ENCODE measurements at places on chromosomes 11 and 22.

- DNase-seq: no peak
Observed at GRCh38 chr11:32643526-32643925, 59.9 kb downstream of the EIF3M start.

GRCh38 chr11:86919557-86920210 is 35.5 kb downstream of the FZD4 start:
- no peak for DNase-seq

DNA sequence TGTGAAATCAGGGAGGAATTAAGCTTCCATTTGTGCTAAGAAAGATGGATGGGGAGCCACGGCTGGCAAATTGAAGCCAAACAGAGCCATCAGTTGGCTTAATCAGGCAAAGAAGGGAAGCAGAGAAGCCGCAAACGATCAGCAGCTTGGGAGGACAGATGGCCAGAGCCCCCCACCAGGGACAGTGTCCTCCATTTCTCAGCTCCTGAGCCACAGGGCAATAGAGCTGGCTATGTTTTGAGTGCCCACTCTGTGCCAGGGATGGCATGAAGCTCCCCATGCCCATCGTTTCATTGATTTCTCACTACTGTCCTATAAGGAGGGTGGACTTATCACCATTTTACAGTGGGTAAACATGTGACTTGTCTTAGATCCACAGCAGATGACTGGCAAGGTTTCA is 126.3 kb upstream of the ASPHD2 start:
- DNase-seq: no peak

GRCh38 chr11:11968511-11969280 is 39.7 kb downstream of the DKK3 start:
- DNase-seq: no peak

DNA sequence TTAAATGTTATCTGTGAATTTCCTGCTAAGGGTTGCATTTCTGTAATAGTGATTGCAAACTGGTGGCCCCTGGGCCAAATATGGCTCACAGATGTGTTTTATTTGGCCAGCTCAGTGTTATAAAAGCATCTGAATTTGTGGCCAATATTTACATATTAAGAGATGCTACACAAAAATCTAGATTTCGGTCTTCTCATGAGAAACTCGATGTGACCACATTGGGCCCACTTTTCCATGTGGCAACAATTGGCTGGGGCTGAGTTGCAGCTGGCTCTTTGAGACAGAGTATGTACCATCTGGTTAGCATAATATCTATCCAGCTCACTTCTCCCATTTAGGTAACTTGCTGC is 244.5 kb upstream of the POU2AF2 start:
- DNase-seq: no peak

DNA sequence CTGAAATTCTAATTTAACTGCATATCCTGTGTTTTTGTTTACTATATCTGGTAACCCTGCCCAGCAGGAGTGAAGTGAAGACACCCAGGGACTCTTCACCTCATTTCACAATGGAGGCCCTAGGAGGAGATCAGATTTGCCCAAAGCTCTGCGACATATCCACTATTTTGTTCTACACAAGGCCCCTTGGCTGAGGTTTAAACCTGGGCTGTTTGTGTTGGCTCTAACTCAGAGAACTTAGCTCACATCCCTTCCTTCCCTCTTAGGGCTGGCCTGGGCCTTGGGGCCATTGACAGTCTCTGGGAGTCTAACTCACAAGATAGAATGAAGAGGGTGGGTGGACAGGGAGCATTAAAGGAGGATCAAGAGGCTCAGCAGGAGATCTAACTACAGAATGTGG is 8.2 kb upstream of the PLA2G3 start:
- DNase-seq: no peak

DNA sequence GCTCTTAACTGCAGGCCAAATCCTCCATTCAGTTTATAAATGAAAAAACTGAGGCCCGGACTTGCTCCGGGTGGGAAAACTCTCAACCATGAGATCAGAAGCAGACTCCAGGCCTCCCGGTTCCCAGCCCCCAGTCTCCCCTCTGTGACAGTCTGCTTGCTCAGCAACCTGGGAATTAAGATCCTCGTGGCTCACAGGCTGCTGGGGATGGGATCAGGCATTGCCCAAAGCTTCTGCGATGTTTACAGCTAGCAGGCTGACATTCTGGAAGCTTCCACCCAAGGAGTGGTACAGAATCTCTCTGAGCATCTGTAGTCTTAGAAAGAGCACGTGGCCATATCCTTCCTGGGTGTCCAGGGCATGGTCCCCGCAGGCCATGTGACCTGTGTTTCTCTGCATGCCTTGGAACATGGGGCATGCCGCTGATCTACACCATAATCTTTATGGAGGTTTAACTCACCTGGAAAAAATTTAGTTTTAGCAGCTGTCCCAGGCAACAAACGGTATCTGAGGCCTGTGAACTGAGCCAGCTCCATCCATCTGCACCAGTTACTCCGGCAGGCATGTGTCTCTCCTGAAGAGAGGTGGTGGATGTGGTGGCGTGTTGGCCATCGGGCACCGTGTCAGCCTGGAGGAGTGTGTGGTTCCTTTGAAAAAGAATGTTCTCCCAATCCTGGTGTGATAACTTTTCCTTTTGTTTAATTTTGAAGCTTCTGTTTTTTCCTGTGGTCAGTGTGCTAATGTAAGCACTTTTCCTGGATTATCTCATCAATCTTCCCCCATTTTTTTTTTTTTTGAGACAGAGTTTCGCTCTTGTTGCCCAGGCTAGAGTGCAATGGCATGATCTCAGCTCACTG is 7.9 kb downstream of the FBLN1 start:
- DNase-seq: no peak

DNA sequence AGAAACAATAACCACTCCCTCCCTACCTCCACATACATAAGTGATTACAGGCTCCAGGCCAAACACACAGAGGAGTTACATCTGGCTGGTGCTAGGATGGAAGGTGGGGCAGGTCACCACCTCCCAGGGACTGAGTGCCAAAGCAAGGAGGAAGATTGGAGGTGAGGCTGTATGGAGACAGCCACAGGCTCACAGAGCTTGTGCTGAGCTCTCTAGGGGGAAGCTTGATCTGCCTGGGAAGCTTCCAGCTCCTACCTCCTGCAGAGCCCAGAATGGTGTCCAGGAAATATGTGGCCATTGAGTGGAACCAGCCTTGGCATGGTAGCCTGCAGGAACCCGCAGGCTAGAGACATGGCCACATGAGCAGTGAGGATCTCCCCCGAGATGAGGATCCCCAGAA is 3.6 kb upstream of the MED15 start:
- DNase-seq: no peak

All from activated T-helper 1 cell treated with Interleukin-2 at 50 U/mL for 16 hours (primary cell).